Skeletal muscle cell (primary cell): ENCODE measurements at places on chromosomes 7 and 10.

DNA sequence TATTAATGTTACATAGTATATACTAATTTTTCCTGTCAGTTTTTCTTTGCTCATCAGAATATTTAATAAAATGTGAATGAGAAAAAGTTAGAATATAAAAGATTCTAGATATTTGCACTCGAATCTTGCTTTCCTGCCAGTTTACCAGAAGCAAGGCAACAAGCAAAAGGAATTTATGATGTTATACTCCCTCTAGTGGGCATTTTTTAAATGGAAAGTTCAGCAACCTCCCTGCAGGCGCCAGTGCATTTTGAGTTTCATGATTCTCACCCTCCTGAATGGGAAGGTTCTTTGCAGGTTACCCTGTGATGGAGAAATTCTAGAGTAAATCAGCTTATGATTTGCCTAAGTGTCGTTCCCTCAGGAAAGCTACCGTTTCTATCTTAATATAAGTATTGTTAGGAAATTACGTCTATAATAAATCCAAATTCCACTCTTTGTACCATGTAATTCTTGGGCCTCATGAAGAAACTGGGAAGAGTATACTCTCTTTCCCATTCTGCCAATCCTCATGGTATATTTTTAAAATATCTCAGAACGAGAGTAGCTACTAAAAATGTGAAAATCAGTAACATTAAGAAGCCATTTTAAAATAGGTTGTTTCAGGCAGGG, 350.0 kb downstream of the CRPPA start:
- DNase-seq = no peak

GRCh38 chr10:98246911-98247805, 20.8 kb downstream of the LOXL4 start:
- peak; percentile 42 for DNase-seq

- DNase-seq = no peak
Measured at GRCh38 chr10:45383682-45384330, 9.8 kb downstream of the ALOX5 start.

DNA sequence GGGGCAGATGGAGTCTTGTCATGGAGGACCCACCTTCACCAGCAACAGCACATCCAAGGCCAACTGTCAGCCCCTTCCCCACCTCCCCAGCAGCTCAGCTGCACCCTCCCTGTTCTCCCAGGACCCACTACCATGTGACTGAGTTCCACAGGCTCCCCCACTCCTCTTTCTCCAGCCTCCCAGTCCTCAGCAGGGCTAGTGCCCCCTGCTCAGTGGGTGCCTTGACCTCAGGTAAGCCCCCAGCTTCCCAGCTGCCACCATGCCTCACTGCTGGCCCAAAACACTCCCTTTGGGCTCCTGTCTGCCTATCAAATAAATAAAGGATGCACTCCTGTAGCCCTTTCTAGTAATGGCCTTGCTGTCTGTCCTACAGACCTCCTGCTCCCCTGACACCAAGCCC, 174.4 kb downstream of the SLIT1 start:
- DNase-seq = no peak

DNA sequence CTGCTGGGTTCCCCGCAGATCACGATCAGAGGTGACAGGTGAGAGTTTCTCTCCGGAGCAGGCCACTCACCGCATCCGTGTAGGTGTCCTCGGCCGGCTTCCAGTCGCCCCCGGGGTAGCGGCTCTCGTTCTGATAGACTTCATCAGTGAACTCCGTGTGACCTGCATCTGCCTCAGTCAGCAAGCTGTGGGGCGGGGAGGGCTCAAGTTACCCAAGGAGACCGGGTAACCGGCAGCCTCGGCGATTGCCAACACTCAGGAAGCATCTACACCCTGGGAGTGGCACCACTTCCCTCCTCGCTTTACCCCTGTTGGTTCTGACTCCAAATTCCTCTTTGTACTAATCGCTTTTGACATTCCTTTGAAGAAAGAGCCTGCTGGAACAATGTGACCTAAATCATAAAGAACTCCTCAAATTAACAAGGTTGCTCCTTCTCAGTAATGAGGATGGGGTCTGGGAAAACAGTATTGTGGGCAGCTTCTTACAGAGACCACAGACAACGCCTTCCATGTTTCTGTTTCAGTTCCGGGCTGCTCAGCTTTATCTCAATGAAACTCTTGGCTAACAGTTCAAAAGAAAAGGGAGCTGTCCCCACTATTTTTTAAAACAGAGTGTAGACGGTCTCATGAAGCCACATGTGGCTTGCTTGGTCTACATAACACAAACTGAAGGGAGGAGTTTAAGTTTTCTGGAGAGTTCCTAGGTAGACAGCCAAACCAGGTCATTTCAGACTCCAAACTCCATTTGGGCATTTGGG, 118.1 kb downstream of the MYOF start:
- no peak for DNase-seq

DNA sequence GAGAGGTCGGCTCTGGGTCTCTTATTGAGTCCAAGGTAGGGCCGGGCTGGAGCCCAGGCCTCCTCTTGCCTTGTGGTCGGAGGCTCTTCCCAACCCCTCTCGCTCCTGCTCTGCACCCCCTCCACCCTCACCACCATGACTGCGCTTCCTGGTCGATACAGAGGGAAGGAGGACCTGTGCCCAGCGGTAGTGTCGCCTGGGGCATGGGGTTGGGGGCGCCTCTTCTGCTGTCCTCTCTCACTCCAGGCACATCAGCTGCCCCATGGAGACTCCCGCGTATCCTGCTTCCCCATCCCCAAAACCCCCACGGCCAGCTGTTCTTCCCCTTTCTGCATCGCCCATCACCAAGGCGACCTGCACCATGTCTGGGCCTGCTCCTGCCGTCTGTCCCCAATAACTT, 44.4 kb downstream of the TMEM270 start:
- no peak for DNase-seq

- no peak for DNase-seq
Measured at GRCh38 chr7:1223196-1223981, 9.3 kb upstream of the UNCX start.

DNA sequence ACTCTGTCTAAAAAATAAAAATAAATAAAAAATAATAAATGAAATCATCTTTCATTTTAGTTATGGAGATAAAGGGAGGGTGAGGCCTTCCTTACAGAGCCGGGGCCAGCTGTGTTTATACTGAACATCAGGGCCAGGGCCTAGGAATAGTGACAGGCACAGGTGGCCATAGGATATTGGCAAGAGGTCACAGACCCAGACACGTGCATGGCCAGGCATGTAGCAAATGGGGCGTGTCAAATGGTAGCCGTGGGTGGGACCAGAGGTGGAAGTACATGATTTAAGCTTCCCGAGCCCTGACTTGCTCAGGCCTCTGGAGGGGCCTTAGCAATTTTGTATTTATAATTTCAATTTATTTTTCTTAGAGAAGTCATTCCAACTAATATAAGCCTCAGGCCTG, 353.0 kb downstream of the ANKRD30A start:
- no peak for DNase-seq

DNA sequence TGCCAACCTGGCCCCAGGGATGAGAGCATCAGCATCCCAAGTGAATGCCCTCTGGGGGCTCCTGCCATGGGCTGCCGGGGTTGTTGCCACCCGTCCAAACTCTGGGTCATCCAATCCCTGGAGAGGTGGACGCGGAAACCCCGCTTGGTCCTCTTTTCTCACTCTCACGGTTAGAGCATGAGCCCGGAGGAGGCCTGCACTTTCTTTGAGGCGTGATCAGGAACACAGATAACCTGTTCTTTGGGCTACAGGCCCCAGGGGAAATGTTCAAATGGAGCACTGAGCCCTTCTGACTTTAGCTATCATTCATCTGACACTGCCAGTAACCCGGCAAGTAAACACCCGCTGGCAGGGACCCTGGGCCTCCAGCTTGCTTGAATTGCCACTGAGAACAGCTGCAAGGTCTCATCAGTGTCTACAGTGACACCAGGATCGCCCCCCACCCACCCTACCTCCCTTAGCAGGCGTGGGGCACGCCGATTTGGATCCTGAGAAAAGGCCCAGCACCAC, 29.4 kb upstream of the SLF2 start:
- no peak for DNase-seq

DNA sequence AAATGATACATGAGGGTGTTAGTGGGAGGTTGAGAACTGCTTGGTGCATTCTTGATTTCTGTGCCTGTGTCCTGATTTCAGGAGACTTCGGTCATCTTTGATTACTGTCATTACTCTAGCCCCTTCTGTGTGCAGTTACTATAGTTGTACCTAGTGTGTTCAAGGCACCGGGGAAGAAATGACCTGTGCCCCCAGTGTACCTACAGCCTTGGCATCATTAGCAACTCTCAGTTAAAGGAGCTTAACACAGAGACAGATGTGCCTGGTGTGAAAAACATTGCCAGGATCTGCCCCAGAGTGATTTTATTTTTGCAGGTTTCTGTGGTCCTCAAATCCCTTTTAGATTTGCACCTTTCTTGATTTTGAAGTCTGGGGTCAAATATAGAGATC, 62.2 kb downstream of the ARID5B start:
- no peak for DNase-seq

- DNase-seq = no peak
Measured at GRCh38 chr7:145092766-145093165, 256.9 kb upstream of the TPK1 start.

DNA sequence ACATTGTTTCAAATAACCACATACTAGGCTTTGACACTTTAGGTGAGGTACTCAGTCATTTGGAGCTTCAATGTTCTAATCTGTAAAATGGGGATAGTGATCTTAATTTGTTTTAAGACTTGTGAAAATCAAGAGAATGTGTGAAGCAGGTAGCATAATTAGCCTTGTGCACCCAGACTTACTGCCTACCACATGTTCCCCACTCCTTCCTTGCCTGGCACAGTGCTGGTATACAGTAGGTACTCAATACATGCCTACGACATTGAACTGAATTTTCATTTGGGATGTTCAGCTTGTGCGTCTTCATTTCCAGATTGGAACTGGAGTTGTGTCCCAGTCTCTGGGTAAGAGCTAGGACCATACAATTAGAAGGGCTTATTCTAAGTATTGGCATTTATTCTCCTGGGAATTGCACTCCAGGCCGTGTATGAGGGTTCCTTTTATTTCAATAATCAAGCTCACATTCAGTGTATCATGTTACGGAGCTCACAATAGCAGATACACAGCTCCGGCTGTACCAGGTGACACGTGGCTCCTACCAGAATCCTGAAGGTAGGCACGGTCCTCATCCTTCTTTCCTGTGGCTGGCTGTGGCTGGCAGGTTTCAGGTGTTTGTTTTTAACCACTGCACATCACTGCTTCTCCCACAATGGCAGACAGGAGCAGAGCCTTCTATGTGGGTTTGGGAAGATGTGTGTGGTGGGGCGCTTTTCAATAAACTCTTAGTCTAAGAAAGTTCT, 109.4 kb upstream of the PDCD4 start:
- DNase-seq = no peak

DNA sequence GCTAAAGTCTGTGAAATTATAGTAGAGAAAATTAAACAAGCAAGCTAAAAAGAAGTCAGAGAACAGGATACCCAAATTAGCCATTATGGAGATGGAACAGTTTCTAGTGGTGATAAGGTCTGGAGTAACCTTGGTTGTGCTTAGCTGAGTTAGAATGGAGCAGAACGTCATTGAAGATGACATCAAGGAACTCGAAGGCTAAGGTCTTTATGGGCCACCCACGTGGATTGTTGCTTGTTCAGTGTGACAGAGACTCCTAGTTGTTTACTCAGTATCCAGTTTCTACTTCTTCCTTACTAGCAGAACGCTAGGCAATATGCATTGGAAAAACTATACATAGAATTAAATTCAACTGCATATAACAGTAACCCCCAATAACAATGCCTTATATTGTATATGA, 39.7 kb downstream of the AHCYL2 start:
- DNase-seq = no peak

GRCh38 chr10:8279598-8279997, 225.1 kb downstream of the GATA3 start:
- DNase-seq = no peak

DNA sequence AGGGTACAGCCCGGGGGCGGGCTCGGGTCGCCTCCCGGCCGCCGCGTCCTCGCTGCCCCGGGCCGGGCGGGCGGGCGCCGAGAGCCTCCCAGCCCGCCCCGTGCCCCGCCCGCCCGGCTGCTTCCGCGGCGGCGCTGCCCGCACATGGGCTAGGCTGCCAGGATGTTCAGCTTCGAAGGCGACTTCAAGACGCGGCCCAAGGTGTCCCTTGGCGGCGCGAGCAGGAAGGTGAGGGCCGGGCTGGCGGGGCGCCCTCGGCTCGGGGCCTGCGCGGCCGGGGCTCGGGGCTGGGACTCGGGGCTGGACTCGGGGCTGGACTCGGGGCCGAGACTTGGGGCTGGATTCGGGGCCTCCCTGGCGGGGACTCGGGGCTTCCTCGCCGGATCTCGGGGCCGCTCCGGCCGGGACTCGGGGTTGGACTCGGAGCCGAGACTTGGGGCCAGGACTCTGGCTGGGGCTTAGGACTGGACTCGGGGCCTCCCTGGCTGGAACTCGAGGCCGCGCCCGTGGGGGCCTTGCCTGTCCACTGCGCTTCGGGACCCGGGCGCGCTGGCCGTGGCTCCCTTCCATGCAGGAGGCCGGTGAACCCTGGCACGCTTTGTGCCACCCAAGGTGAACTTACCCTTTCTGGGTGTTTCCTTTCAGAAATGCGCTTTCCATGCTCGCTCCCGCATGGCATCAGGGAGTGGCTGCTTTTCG, 534 bp downstream of the UBE3C start:
- no peak for DNase-seq

DNA sequence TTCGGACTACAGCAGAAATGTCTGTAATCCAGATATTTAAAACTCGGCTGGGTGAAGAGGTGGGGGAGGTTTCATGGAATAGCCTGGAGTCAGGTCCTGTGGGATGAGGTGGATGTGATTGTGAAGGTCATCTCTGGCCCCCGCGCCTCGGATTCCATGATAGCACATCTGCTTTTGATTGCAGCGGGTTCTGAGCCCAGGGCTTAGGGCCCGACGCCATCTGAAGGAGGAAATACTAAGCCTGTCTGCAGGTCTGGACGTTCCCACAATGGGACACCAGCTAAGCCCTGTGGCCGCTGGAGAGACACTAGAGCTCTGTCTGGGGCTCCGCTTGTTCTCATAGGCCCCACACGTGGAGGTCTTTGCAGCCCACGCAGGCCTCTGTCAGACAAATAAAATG, 328.7 kb downstream of the CXCL12 start:
- no peak for DNase-seq

DNA sequence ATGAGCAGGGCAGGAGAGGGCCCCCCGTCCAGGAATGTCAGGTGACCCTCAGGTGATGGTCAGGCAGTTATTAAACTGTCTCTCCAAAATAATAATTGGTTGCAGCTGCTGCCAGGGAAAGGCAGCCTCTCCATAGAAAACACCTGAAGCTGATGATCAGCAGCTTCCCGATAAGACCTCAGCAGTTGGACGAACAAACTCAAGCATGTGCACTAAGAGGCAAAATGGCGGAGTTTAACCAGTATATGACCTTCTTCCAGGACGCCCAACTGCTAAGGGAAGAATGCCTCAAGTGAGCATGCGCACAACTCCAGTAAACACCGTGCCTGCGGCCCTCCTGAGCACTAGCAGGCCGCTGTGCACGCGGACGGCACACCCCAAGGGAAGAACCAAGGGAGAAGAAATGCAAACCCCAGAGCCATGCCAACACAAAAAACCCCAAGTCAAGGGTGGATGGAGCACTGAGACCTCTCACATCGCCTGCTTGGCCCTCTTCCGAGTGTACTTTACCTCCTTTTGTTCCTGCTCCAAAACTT, 38.9 kb upstream of the ADARB2 start:
- no peak for DNase-seq
